PC-3 (cell line): ENCODE measurements at places on chromosomes 12 and 14.
A peak's percentile ranks its signal among the peaks of the same experiment; 100 is the strongest.

DNA sequence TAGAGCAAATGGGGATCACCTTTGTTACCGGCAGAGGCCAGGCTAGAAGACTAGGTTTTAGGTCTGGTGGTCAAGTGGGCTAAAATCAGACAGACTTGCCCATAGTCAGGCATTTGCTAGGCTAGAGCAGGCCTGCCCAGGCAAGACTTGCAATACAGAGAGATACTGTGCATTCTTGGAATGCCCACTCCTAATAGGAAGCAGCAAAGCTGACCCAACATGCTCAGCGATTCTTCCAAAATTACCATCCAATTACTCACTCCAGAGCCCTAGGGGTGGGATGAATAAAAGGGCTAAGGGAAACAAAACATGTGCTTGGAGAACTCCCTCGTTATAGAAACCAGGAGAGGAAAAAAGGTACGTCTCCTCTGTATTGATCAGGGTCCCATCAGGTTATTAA, 187.8 kb upstream of the AMIGO2 start:
- no peak overlapping the region for H3K27ac ChIP-seq
- peak; percentile 46 for DNase-seq
- H3K36me3 ChIP-seq = no peaks in the 10 kb centered on the region
- H3K4me3 ChIP-seq = no peak overlapping the region

DNA sequence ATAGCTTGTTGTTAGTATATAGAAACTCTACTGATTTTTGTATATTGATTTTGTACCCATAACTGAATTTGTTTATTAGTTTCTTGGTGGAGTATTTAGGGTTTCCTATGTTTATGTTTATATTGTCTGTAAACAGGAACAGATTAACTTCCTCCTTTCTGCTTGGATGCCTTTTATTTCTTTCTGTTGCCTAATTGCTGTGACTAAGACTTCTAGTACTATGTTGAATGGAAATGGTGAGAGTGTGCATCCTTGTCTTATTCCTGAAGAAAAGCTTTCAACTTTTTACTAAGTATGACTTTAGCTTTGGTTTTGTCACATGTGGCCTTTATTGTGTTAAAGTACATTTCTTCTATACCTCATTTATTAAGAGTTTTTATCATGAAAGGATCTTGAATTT, 20.9 kb downstream of the FBXW8 start:
- no peaks in the 10 kb centered on the region for H3K4me1 ChIP-seq
- no peak overlapping the region for H3K27ac ChIP-seq
- no peaks in the 10 kb centered on the region for H3K27me3 ChIP-seq
- no peak for DNase-seq
- no peak overlapping the region for H3K4me3 ChIP-seq

DNA sequence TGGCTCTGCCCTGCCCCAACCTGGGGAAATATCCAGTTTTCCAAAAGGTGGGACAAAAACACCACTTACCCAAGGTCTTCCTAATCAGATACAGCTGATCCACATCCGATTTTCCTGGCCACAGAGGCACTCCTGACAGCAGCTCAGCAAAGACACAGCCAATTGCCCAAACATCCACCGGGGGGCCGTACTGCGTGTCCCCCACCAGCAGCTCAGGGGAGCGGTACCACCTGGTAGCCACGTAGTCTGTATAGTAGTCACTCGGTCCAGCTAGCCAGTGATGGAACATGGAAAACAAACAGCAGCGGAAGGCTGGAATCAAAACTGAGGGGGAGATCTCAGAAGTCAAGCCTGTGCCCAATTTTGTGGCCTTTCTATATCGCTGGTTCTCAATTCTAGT, 28.8 kb downstream of the DMAC2L start:
- H3K27ac ChIP-seq = no peak overlapping the region
- H3K36me3 ChIP-seq = no peaks in the 10 kb centered on the region
- no peak overlapping the region for H3K4me3 ChIP-seq
- no peaks in the 10 kb centered on the region for H3K27me3 ChIP-seq
- H3K4me1 ChIP-seq = peaks cover 16% of the 10 kb centered on the region
- no peak for DNase-seq

DNA sequence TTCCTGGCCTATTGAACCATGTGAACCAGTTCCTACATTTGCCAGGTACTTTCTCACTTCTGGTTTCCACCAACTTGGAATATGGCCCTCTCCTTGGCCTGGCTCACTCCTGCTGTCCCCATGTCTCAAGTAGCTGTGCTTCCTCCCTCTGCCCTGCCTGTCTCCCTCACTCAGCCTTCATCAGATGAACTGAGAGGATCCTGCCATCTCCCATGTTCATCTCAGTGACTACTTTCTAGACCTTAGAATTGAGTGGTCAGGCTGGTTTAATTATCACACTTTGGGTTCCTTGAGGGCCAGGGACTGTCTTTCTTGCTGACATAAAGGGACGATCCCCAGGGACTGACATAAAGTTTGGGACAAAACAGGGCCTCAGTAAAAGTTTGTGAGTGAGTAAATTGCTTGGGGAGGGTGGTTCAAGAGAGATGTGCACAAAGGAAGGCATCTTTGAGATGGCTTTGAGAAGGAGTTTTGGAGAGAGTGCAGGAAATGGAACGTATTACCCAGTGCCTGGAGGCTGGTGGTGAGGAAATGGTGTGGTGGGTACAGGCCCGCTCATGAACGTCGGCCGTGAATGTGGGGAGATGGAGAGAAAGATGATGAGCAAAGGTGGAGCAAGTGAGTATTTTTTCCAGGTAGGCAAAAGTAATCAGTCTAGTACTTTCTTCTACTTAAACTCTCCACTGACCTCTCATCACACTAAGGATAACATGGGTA, 20.8 kb downstream of the DYRK2 start:
- H3K27me3 ChIP-seq = no peaks in the 10 kb centered on the region
- H3K27ac ChIP-seq = no peak overlapping the region
- H3K36me3 ChIP-seq = no peaks in the 10 kb centered on the region; the same call in 1 of the 2 replicates
- DNase-seq = no peak
- H3K4me3 ChIP-seq = no peak overlapping the region

GRCh38 chr12:76138656-76139055, 54.2 kb upstream of the NAP1L1 start:
- no peak overlapping the region for H3K4me3 ChIP-seq
- H3K27ac ChIP-seq = no peak overlapping the region
- no peaks in the 10 kb centered on the region for H3K4me1 ChIP-seq
- DNase-seq = no peak
- H3K36me3 ChIP-seq = no peaks in the 10 kb centered on the region
- no peaks in the 10 kb centered on the region for H3K27me3 ChIP-seq

GRCh38 chr14:28570391-28570790, 196.2 kb upstream of the FOXG1 start:
- H3K36me3 ChIP-seq = peaks cover 16% of the 10 kb centered on the region; the same call in 1 of the 2 replicates
- no peak overlapping the region for H3K27ac ChIP-seq
- peaks cover 21% of the 10 kb centered on the region for H3K4me1 ChIP-seq
